ENCODE measurements at places on chromosomes 7 and 10. TPM values are rescaled to one million over a fixed set of nuclear protein-coding genes. Genes with fewer than 3 reads are reported as not detected.

- no peak for DNase-seq
These were observed 26.0 kb downstream of the CCDC71L start for GRCh38 chr7:106634958-106635357.

GRCh38 chr7:121019018-121019417, 30.5 kb downstream of the CPED1 start:
- no peak for DNase-seq

GRCh38 chr10:123999261-123999660, 94.1 kb downstream of the CHST15 start:
- no peak for DNase-seq

GRCh38 chr10:33331379-33331694, 3.1 kb downstream of the NRP1 start:
- DNase-seq, result no peak

DNA sequence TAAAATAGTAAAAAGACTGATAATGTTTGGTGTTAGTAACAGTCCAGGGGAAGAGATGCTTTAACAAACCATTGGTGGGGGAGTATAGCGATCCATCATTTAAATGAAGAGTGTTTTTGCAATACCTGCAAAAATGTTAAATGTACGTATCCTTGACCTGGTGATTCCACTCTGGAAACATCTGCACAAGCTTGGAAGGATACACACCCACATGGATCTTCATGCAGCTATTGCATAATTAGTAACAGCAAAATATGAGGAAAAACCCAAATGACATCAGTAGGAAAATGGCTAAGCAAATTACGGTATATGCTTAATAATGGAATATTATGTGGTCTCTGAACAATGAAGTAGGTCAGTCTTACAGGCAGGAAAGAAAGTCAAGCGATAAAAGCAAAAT, 20.5 kb downstream of the WNT2 start:
- DNase-seq, result no peak

- DNase-seq, result no peak
These were observed 129.5 kb downstream of the KLF6 start for GRCh38 chr10:3655528-3655927.

- no peak for DNase-seq
These were observed 1.6 kb downstream of the TAC1 start for GRCh38 chr7:97733276-97734161.

DNA sequence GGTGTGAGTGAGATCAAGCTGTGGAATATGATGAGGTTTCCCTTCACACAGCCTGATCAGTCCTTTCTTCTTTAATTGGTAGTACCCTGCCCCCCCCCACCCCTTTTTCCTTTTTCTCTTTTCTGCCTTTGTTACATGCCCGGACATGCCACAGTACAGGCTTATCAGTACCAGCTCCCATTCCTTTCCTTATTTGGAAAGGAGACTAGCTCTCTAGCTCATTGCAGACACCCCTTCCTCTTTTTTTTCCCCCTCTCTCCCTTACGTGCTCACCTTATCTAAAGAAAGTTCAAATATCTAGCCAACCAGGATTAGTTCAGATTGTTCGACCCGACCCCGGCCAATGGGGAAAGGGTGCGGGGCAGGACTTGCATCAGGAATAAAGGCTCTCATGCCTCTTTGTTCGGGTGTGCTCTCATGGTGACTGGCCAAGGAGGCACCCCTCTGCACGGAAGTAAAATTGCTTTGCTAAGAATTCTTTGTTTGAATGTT, 230.4 kb downstream of the ACTR3B start:
- peak; percentile 31 for DNase-seq

GRCh38 chr7:8514781-8515519, 81.5 kb downstream of the NXPH1 start:
- no peak for DNase-seq

GRCh38 chr10:28214219-28214618, 88.6 kb downstream of the MPP7 start:
- DNase-seq, result no peak

- no peak for DNase-seq
These were observed 12.6 kb upstream of the PLXDC2 start for GRCh38 chr10:19803676-19804075.

- DNase-seq, result no peak
These were observed 24.2 kb upstream of the AQP1 start for GRCh38 chr7:30887464-30887872.

DNA sequence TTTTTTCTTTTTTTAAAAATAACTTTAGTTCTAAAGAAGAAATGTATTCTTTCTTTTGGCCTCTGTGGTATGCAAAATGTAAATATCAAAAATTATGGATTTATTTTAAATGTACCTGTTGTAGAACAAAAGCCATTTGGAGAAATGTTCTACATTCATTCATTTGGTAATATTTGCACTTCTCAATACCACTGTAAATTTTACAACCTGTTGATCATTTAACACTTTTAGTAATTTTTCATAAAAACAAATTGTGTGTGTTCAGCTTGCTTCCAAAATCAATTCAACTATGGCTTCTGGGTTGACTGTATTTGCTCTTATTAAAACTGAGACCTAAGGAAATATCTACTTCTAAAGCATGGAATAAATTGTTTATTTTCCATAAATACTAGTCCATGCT, 2.3 kb upstream of the IGF2BP3 start:
- DNase-seq, result no peak

DNA sequence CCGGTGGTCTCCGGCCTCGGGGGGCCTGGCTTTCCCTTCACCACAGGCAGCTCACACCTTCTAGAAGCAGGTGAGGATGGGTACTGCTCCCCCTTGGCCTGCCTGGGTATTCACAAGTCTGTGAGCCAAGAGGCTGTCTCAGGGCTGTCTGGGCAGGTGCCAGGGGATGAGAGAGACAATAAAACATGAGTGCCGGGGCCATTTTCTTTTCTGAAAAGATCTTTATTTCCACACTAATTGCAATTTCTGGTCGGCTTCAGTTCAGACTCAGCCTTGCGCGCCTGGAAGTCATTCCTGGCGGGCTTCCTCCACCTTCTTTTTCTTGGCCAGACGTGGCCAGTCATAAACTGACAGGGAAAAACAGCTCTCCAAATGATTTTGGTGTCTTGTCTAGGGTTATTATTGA, 171.2 kb downstream of the ARHGAP12 start:
- DNase-seq, result no peak

DNA sequence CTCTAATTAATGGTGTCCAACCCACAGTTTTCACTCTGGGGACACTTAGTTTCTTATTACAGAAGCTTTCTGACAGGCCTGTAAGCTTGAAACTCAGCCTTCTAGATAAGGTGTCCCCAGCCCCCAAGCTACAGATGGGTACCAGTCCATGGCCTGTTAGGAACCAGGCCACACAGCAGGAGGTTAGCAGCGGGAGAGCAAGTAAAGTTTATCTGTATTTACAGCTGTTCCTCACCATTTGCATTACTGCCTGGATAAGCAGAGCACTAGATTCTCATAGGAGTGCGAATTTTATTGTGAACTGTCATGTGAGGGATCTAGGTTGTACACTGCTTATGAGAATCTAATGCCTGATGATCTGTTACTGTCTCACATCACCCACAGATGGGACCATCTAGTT, 93.7 kb downstream of the TMEM26 start:
- DNase-seq, result no peak

- no peak for DNase-seq
These were observed 3.3 kb downstream of the MAP3K8 start for GRCh38 chr10:30437031-30437841.

- no peak for DNase-seq
These were observed 2.2 kb upstream of the CELF2 start for GRCh38 chr10:11015446-11015934.

DNA sequence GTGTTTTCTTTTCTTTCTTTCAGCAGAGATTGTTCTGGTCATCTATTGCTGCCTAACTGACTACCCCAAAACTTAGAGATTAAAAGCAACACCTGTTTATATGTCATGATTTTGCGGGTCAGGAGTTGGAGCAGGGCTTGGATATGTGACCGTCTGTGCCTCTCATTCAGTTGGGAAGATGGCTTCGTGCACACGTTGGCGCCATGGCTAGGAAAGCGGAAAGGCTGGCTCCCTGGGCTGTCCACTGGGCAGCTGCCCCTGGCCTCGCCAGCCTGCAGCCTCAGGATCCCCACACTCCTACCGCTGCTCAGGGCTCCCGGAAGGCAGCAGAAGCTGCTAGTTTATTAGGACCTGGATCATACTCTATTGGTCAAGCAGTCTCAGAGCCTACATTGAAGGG, 638.1 kb upstream of the FOXK1 start:
- no peak for DNase-seq

- no peak for DNase-seq
These were observed 552.5 kb upstream of the MBL2 start for GRCh38 chr10:53325066-53325465.

DNA sequence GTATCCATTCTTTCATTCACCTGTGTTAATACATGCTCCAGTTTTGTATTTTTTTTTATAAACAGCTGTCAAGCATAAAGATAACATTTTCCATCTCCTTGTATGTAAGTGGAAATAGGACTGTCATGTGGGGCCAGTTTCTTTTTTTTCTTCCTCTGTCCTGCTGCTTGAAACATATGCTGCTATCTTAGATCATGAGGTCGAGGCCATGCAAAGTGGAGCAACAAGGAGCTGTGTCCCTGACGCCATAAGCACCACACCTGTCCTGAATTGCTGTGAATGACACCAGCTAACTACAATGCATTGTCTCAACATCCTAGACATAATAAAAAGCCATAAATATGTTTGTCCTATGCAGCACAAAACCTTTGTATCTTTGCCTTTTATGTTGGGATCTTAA, 37.7 kb upstream of the SLC26A4 start:
- DNase-seq, result no peak

- DNase-seq, result no peak
These were observed 610.1 kb downstream of the LRMDA start for GRCh38 chr10:76041551-76041950.

DNA sequence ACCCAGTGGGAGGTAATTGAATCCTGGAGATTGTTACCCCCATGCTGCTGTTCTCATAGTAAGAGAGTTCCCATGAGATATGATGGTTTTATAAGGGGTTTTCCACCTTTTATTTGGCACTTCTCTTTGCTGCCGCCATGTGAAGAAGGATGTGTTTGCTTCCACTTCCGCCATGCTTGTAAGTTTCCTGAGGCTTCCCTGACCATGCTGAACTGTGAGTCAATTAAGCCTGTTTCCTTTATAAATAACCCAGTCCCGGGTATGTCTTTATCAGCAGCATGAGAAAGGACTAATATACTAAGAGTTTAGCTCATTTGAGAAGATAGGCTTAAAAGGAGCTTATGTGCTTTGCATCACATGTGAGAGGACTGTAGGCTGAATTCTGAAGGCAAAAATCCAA, 29.3 kb downstream of the TMEM248 start:
- no peak for DNase-seq

GRCh38 chr10:20473023-20473760, 423.9 kb downstream of the NEBL start:
- no peak for DNase-seq

- no peak for DNase-seq
These were observed 41.1 kb upstream of the PRKAR1B start for GRCh38 chr7:767941-768731.

- peak; percentile 82 for DNase-seq
These were observed 56.4 kb upstream of the C1GALT1 start for GRCh38 chr7:7125963-7126362.

GRCh38 chr10:58695022-58695421, 182.3 kb downstream of the BICC1 start:
- DNase-seq, result no peak

GRCh38 chr10:72218325-72218724, 2.2 kb upstream of the ASCC1 start:
- no peak for DNase-seq

GRCh38 chr10:110481919-110482318, 15.8 kb upstream of the DUSP5 start:
- peak; percentile 24 for DNase-seq

GRCh38 chr7:19118636-19119371, 1.4 kb upstream of the TWIST1 start:
- no peak for DNase-seq

GRCh38 chr7:137961200-137962177, 40.4 kb downstream of the CREB3L2 start:
- no peak for DNase-seq

DNA sequence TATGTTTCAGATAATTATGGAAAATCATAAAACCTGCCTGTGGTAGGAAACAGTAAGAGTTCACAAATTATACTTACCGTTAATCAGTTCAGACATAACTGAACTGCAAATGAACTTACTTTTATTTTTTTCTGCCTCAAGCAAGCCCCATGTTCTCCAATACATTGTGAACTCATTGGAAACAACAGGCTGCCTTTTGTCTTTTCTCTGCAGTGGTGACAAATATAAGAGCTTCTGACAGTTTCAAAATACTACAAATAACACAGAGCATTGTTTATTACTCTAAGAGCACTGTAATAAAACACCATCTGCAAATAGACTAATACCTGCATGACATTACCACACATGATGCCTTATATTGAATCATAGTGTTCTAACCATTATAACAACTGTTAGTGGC, 94.0 kb upstream of the CDCA7L start:
- no peak for DNase-seq

NKX2-3 gene
- polyA plus RNA-seq, result not detected

AZGP1 gene
- polyA plus RNA-seq, result 265 TPM

TMEM229A gene
- polyA plus RNA-seq, result not detected

NACAD gene
- polyA plus RNA-seq, result 0.07 TPM

MACROH2A2 gene
- polyA plus RNA-seq, result 9.8 TPM

PNLIP gene
- not detected for polyA plus RNA-seq

IQUB gene
- polyA plus RNA-seq, result not detected

PPP1R3A gene
- polyA plus RNA-seq, result not detected

EGR2 gene
- 0.15 TPM for polyA plus RNA-seq

RBP4 gene
- polyA plus RNA-seq, result 931 TPM

SFRP5 gene
- 0.32 TPM for polyA plus RNA-seq

SP4 gene
- 2.7 TPM for polyA plus RNA-seq

RAB19 gene
- polyA plus RNA-seq, result not detected

GRM3 gene
- polyA plus RNA-seq, result not detected

SH2D4B gene
- polyA plus RNA-seq, result not detected

CRHR2 gene
- polyA plus RNA-seq, result not detected

Measured in HepG2 (cell line).